ENCODE measurements at places on chromosomes 1 and 21. TPM values are rescaled to one million over a fixed set of nuclear protein-coding genes. Genes with fewer than 3 reads are reported as not detected.

Gene RBM11
- not detected for total RNA-seq

Gene MXRA8
- total RNA-seq: 196 TPM

Gene LELP1
- not detected for total RNA-seq

Gene PPIH
- 10.4 TPM for total RNA-seq

Gene NDUFS2
- 35.2 TPM for total RNA-seq

Gene OR2T35
- total RNA-seq: 7.2 TPM

Gene HNRNPCL1
- 0.72 TPM for total RNA-seq

Gene CFAP141
- not detected for total RNA-seq

Gene MAP1LC3C
- total RNA-seq: 3.9 TPM

Gene CLDN14
- total RNA-seq: 0.96 TPM

Gene TRIM45
- total RNA-seq: 12.0 TPM

Gene TRPM2
- total RNA-seq: 2.9 TPM

Gene PTPN7
- total RNA-seq: 1.2 TPM

Gene SPRR2E
- not detected for total RNA-seq

Gene MUTYH
- total RNA-seq: 7.2 TPM

Gene IL12RB2
- total RNA-seq: 9.4 TPM

Gene MRPL37
- total RNA-seq: 16.9 TPM

Gene S100A7A
- total RNA-seq: 2.9 TPM

Gene RGS8
- total RNA-seq: 5.3 TPM

Gene IFI16
- 24.8 TPM for total RNA-seq

Gene NFYC
- 38.0 TPM for total RNA-seq

Gene CNIH3
- total RNA-seq: 9.4 TPM

Gene REN
- not detected for total RNA-seq

Gene HSD3B2
- 2.9 TPM for total RNA-seq

Gene MYBPHL
- not detected for total RNA-seq

Gene DIO1
- total RNA-seq: not detected

Gene HES5
- not detected for total RNA-seq

Gene PLA2G2F
- 1.2 TPM for total RNA-seq

Gene CTSE
- total RNA-seq: 0.48 TPM

Gene FCGR1A
- 23.8 TPM for total RNA-seq

Gene B3GALT5
- 1.2 TPM for total RNA-seq

Gene HORMAD1
- not detected for total RNA-seq

Gene HSD3B1
- total RNA-seq: 10.8 TPM

Gene DCST2
- not detected for total RNA-seq

Gene LCA5L
- 19.7 TPM for total RNA-seq

Gene TSTD1
- total RNA-seq: 40.9 TPM
